ENCODE measurements at places on chromosomes 12 and 14.

GRCh38 chr12:115380546-115381120 lies 696.7 kb upstream of the TBX3 start:
- no peak for DNase-seq

DNA sequence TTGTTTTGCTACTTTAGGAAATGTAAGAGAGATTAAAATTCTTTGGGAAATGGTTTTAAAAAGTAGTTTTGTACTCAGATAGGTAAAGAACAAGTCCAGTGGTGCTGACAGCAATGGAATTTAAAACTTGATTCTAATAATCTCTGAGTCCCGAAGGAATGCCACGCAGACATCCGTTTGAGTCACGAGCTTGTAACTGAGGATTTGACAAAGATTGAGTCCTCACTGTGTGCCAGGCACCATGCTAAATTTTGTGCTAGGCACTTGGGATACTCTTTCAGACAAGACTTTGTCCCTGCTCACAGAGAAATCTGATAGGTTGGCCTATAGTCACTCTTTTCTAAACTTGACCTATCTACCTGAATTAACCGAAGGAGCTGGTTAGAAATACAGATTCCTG lies 12.7 kb downstream of the FLRT2 start:
- DNase-seq = no peak

GRCh38 chr14:93893661-93894261 lies 33.4 kb upstream of the FAM181A start:
- DNase-seq = no peak

DNA sequence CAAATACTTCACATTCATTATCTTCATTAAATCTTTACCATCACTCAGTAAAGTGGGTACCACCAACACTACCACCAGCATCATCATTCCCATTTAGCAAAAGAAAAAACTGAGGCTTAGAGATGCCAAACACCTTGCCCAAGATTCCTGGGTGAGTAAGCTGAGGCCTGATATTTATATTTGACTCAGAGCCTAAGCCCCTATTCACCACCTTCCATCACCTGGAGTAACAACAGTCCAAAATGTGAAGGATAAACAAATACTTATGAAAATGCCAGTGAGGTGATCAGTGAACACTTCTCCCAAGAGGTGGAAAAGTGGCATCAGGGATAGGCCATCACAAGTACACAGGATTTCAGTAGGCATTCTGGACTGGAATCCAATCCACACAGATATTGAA lies 3.7 kb downstream of the SLC38A1 start:
- no peak for DNase-seq

DNA sequence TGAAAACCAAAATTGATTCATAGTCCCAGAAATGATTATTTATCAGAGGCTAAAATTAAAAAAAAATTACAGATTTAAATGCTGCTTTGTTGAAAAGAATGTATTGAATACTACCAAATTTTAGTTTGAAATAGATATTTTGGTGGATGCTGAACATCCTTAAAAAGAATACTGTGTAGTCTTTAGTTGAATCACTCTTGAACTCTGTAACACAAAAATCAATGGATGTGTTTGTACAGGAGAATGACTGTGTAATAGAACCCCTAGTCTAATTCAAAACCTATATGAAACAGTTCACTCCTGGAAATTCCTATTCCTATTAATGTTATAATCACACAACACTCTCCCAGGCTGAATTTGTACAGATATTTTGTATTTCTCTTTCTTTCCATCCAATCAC lies 1.5 kb upstream of the TSPAN8 start:
- DNase-seq = no peak

DNA sequence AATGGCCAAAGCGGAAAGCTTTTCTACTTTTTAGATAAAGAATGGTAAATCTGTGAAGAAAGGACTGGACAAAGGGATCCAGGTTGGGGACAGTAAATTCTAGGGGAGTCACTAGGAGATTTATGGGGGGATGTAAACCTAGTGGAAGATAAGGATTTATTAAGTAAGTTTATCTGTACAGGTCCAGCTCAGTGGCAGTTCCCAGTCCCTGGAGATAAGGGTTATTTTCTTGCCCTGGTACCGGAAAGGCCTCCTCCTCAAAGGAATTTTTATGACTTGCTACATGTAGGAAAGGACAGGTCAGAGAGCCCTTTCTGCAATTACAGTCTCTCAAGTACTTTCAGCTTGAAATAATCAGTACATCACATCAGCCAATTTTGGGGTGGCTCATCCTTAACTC lies 72.6 kb upstream of the BICD1 start:
- no peak for DNase-seq

- DNase-seq = peak; percentile 94
These were observed 1.1 kb downstream of the CCDC91 start for GRCh38 chr12:28191051-28192048.

DNA sequence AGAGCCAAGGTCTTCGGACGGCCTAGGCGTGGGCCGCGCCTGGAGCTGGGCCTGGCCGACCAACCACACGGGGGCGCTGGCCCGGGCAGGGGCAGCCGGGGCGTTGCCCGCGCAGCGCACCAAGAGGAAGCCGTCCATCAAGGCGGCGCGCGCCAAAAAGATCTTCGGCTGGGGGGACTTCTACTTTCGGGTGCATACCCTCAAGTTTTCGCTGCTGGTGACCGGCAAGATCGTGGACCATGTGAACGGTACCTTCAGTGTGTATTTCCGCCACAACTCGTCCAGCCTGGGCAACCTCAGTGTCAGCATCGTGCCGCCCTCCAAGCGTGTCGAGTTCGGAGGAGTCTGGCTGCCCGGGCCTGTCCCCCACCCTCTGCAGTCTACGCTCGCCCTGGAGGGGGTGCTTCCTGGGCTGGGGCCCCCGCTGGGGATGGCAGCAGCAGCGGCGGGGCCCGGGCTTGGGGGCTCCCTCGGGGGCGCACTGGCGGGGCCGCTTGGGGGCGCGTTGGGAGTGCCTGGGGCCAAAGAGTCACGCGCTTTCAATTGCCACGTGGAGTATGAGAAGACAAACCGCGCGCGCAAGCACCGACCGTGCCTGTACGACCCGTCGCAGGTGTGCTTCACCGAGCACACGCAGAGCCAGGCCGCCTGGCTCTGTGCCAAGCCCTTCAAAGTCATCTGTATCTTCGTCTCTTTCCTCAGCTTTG lies 4.4 kb upstream of the SHMT2 start:
- DNase-seq = no peak

DNA sequence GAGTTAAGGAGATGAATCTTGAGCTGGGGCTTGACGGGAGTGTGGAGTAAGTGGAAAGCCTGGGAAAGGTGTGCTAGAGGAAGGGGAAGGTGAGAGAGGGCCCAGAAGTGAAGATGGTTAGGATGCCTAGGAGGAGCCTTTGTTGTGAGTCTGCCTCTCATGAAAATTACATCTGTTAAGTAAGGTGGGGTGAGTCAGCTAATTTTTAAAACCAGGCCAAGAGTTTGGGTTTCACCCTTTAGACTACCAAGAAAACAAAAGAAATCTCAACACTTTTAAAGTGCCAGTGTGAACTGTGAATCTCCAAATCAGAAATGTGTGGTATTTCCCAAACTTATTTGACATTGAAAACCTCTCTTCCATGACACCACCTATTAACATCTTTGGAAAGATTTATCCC lies 185.2 kb downstream of the CRADD start:
- DNase-seq = no peak

DNA sequence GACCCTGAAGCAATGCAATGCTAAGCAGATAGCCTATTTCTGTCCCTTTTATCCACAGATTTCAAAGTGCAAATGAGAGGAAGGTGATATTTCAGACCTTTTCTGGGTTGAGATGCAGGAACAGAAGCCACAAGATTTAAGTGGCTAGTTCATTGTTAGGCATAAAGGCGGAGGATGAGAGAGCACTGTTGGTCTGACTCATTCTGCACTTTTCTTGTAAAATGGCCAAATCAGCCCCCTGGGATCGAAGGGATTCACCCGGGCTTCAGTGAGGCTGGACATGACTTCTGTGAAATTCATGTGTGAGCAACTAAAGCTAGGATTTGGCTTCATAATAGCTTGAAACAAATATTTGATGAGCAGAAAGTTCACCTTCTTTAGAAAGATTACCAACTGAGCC lies 101.9 kb upstream of the OVCH1 start:
- DNase-seq = no peak

DNA sequence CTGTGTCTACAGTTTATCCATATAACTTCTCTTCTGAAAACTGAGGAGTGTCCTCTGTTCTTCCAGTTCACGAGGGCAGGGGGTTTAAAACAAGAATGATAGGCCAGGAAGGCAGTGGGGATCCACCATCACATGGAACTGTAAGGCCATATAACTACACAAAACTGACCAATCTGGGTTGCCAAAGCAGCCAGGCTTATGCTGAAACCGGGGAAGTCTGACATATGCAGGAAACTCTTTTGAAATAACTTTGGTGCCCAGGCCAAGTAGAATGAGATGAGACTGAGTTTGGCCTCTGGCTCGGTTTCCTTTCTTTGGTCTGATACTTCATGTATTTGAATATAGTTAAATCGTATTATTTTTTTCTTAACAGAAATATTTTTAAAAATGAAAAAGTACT lies 18.0 kb upstream of the ATF1 start:
- no peak for DNase-seq

DNA sequence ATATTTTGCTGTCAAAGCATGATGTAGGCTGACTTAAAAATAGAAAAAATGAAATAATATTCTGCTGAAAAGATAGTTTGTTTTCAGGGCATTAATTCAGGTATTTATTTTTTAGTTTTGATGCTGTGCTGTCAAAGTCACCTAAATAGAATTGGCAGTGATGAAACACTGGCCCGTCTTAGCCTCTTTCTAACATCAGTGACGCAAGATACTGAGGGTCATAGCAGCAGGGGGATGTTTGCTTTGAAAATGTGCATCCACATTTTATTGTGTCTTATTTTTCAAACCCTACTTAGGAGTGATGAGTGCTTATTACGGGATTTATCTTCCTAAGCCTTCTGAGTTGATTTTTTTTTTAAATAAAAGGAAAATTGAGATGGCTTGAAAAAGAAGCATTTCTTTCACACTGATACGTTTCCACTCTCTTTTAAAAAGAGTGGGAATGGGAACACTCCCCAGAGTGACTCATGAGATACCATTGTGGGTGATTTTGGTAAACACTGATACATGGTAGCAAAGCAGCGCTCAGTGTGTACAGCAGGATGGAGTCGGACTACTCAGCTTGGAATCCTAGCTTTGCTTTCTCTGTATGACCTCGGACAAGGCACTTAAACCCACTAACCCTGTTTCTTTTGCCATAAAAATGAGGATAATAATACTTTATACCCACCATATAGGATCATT lies 290.8 kb downstream of the ERC1 start:
- no peak for DNase-seq

DNA sequence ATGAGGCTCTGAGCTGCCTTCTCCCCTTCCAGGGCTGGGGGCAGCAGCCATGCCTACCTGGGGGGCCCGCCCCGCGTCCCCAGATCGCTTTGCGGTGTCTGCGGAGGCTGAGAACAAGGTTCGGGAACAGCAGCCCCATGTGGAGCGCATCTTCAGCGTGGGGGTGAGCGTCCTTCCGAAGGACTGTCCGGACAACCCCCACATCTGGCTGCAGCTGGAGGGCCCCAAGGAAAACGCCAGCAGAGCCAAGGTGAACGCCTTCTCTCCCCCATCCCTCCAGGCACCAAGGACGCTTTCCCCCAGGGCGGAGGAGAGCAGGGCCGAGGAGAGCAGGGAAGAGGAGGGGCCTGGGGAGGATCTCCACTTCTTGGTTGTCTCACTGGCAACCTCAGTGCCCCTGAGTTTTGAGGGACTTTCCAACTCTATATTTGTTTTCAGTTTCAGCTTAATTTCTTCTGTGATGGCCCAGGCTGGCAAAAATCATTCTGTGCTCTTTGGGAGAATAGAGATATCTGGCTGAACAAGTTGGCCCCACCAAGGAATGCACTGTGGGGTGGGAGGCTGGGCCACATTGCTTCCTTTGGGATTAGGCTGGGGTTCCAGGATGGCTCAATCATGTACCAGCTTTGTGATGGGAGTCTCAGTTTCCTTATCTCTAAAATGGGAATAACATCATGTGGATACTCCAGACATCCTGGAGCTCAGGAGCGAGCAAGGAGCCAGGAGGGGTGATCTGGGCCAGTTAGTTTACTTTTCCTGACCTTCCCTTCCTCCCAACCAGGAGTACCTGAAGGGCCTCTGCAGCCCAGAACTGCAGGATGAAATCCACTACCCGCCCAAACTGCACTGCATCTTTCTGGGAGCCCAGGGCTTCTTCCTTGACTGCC lies 1.2 kb downstream of the KHNYN start:
- DNase-seq = peak; percentile 82

DNA sequence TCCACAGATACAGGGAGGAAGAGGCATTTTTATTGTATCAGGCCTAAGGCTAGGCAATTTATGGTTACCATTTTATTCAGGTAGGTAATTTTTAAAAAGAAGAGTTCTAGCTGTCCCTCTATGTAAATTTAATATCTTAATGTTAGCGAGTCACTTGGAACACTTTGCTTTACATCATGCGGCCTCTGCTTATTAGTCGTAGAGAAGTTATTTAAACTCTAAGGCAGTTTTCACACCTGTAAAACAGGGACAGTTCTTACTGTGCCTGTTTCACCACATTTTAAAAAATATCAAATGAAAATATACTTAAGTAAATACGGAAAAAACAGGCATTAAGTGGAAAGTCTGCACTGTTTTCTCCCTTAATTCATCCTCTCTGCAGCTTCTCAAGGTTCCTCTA lies 71.4 kb upstream of the POC1B start:
- DNase-seq = no peak

- no peak for DNase-seq
These were observed 1090.2 kb downstream of the BCL11B start for GRCh38 chr14:98181768-98182167.

DNA sequence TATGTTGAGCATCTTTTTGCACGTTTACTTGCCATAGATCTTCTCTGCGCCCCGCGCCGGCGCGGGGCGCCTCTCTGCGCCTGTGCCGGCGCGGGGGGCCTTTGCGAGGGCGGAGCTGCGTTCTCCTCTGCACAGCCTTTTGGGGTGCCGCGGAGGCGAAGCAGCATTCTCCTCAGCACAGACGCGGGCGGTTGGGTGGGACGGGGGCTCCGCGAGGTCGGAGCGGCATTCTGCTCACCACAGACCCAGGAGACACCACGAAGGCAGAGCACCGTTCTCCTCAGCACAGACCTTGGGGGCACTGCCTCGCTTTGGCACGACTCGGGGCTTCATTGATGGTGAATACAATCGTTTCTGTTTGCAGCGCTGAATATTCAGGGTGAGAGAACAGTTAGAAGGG lies 28.5 kb upstream of the ANHX start:
- no peak for DNase-seq

All from vagina (tissue), 2 donors.